ENCODE measurements at places on chromosomes 2 and 18.

GRCh38 chr2:238235331-238235732 lies 4.5 kb downstream of the HES6 start:
- H3K4me1 ChIP-seq: peaks cover 10% of the 10 kb centered on the region
- no peaks in the 10 kb centered on the region for H3K27me3 ChIP-seq
- no peak overlapping the region for H3K27ac ChIP-seq
- no peak overlapping the region for H3K4me3 ChIP-seq
- H3K36me3 ChIP-seq: no peaks in the 10 kb centered on the region
- no peak for DNase-seq

- no peaks in the 10 kb centered on the region for H3K4me1 ChIP-seq
- no peaks in the 10 kb centered on the region for H3K27me3 ChIP-seq
- no peak overlapping the region for H3K4me3 ChIP-seq
- no peaks in the 10 kb centered on the region for H3K36me3 ChIP-seq
- no peak overlapping the region for H3K27ac ChIP-seq
Measured at GRCh38 chr2:128466376-128466775, 147.7 kb upstream of the HS6ST1 start.

GRCh38 chr18:55314615-55315237 lies 273.3 kb downstream of the TCF4 start:
- H3K27ac ChIP-seq: no peak overlapping the region
- no peaks in the 10 kb centered on the region for H3K4me1 ChIP-seq
- H3K4me3 ChIP-seq: no peak overlapping the region
- H3K36me3 ChIP-seq: no peaks in the 10 kb centered on the region

GRCh38 chr2:111061191-111061590 lies 59.5 kb upstream of the BCL2L11 start:
- H3K27ac ChIP-seq: no peak overlapping the region
- no peaks in the 10 kb centered on the region for H3K27me3 ChIP-seq
- no peak for DNase-seq
- no peak overlapping the region for H3K4me3 ChIP-seq
- no peaks in the 10 kb centered on the region for H3K36me3 ChIP-seq
- H3K4me1 ChIP-seq: no peaks in the 10 kb centered on the region

DNA sequence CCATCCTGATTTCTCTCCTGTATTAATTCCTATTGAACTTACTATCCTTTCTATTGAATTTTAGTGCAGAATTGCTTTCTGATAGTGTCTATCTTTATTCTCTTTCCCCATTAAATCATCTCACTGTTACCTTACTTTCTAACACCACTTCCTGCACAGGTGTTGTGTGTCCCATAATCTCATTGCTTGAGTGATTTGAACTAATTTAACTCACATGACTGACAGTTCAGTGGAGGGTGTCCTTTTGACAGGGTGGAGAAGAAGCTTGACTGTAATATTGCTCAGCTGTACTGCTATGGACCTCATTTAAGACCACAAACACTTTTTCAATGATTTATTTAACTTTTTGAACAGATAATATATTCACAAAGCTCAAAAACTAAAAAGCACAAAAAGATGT lies 211.8 kb downstream of the NRXN1 start:
- H3K27ac ChIP-seq: no peak overlapping the region
- H3K36me3 ChIP-seq: no peaks in the 10 kb centered on the region
- H3K27me3 ChIP-seq: no peaks in the 10 kb centered on the region
- no peaks in the 10 kb centered on the region for H3K4me1 ChIP-seq

DNA sequence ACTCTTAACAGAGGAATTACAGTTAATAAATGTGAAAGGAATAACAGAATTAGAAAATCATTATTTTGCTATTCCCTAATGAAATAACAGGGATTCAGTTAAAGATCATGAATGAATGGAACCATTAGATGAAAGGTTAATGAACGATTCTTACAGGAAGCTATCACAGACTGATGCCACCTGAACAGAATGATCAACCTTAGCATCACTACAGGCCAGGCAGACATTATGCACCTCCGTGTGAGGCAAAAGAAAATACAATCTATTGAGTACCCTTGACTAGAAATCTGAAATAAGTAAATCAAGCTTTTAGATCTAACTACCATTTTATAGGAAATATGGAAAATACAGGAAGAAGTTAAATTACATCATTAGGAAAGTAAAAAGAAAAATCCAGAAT lies 10.4 kb downstream of the ROCK1 start:
- no peak overlapping the region for H3K27ac ChIP-seq
- no peak overlapping the region for H3K4me3 ChIP-seq
- H3K36me3 ChIP-seq: no peaks in the 10 kb centered on the region
- no peak for DNase-seq
- H3K4me1 ChIP-seq: no peaks in the 10 kb centered on the region

DNA sequence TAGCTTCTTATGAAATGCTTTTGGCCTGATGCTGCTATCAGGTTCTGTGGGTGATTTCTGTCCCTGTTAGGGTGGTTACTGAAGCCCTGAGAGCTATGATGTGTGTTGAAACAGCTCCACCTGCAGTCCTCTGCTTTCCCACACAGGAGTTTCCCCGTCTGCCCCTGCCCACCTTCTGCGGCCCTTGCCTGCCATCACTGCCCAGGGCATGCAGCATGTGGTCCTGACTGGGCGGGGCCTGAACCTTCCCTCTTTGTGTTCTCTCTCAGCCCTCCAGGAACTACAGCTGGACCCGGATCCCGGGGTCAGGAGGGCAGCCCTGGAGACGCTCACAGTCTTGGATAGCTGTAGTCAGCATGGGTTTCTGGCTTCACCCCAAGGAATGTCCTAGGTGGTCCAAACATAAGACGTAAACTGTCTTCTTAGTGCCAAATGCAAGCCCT lies 21.4 kb downstream of the HJURP start:
- H3K4me1 ChIP-seq: no peaks in the 10 kb centered on the region
- peaks cover 26% of the 10 kb centered on the region for H3K36me3 ChIP-seq
- H3K27me3 ChIP-seq: no peaks in the 10 kb centered on the region
- H3K27ac ChIP-seq: no peak overlapping the region
- DNase-seq: peak; percentile 7

DNA sequence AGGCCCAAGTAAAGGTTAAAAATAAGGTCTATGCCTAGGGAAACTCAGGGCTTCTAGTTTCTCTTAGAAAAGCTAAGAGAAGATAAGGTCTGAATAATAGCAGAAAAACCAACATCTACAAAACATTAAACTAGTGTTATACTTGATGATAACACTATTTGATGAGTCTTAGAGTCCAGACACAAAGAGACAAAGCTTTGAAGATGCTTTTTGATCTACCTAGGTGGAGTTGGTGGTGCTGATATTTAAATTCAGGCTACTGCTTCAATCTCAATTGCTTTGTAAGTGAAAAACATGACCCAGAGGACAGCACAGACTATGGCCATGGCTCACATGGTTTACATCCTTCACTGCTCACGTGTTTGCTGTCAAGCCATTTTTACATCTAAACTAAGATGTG lies 11.7 kb upstream of the MFF start:
- H3K4me3 ChIP-seq: no peak overlapping the region
- H3K27me3 ChIP-seq: no peaks in the 10 kb centered on the region
- H3K4me1 ChIP-seq: peaks cover 13% of the 10 kb centered on the region
- H3K27ac ChIP-seq: no peak overlapping the region

DNA sequence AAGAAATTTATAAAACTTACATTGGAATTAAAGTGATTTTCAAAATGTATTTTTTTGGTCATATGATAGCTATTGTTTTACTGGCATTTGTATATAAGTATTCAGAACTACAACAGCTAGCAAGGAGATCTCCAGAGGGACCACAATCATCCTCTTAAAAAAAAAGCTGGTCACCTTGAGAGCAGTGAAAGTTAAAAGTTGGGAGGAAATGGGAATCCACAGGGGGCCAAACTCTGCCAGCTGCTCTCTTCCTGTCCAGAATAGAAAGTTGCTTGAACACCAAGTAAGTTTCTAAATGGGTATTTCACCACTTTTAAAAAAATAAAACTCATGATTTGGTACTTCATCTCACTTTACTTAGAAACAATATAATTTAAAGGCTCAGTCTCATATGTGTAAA lies 1025.1 kb downstream of the LRP1B start:
- no peaks in the 10 kb centered on the region for H3K36me3 ChIP-seq
- no peak overlapping the region for H3K4me3 ChIP-seq
- H3K27me3 ChIP-seq: no peaks in the 10 kb centered on the region
- H3K4me1 ChIP-seq: no peaks in the 10 kb centered on the region
- no peak overlapping the region for H3K27ac ChIP-seq

- H3K27me3 ChIP-seq: peaks cover 64% of the 10 kb centered on the region
- H3K4me1 ChIP-seq: no peaks in the 10 kb centered on the region
- no peak for DNase-seq
- no peak overlapping the region for H3K4me3 ChIP-seq
Measured at GRCh38 chr2:118614841-118615271, 232.6 kb downstream of the EN1 start.

DNA sequence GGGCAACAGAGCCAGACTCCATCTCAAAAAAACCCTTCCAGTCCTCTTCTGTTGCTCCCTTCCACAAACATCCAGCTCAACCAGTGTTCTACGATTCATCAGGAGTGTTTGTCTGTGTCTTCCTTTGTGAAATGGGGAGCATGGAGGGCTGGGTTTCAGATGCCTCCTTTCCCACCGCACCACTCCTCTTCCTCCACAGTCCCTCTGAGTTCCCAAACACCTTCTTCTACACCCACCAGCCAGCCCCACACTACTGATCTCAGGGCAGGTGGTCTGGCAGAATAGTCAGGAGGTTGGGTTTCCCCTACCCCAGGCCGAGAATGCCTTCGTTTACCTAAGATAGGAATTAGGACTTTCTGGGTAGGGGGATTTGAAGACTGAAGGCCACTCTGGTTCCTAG lies 36.9 kb downstream of the NGEF start:
- H3K27ac ChIP-seq: no peak overlapping the region
- no peak overlapping the region for H3K4me3 ChIP-seq
- no peaks in the 10 kb centered on the region for H3K36me3 ChIP-seq
- H3K27me3 ChIP-seq: no peaks in the 10 kb centered on the region
- peaks cover 23% of the 10 kb centered on the region for H3K4me1 ChIP-seq

DNA sequence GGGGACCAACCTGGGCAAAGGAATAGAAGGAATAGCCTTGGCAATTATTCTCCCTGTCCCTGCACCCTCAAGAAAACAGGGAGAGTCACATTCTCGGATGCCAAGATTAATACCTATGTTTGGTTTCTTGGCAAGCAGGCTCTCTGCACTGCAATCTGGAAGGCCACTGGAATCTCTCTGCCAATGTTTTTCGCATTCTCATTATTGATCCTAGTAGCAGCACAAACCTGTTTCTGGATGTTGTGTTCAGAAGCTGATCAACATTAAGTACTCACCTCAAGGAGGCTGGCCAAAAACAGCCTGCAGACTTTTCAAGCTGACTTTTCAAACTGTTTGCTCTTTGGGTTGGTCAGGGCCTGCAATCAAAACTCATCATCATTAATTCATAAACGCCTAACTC lies 62.2 kb downstream of the CLHC1 start:
- no peak for DNase-seq
- no peaks in the 10 kb centered on the region for H3K36me3 ChIP-seq
- no peaks in the 10 kb centered on the region for H3K27me3 ChIP-seq
- H3K27ac ChIP-seq: no peak overlapping the region
